Stimulated activated CD4-positive, alpha-beta T cell treated with anti-CD3 and anti-CD28 coated beads, Interleukin-1b, Interleukin-23, amount 100 ng/mL, for 1 hour (primary cell): ENCODE measurements at places on chromosomes 12 and 14.

- DNase-seq = no peak
These were observed 130.8 kb upstream of the EGLN3 start for GRCh38 chr14:34081576-34082136.

GRCh38 chr14:89428546-89429198, 11.6 kb upstream of the FOXN3 start:
- no peak for DNase-seq

DNA sequence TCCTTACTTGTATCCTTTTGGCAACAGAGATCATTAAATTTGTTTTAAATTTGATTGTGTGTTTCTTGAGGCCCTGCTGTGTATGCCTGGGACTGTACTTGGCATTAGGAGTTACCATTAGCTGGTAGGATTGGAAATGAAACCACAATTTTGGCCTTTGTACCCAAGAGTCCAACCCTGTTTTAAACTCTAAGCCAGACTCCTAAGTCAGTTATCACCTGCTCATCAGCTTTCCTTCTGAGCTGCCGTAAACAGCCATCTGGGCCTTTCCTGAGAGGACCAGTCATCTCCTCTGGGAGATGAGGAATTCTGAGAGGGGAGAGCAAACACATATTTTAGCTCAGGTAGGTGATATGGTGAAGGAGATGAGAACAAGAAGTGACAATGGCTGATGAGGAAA, 74.3 kb upstream of the SRSF5 start:
- no peak for DNase-seq

- no peak for DNase-seq
These were observed 10.9 kb downstream of the CTDSP2 start for GRCh38 chr12:57835366-57836288.

DNA sequence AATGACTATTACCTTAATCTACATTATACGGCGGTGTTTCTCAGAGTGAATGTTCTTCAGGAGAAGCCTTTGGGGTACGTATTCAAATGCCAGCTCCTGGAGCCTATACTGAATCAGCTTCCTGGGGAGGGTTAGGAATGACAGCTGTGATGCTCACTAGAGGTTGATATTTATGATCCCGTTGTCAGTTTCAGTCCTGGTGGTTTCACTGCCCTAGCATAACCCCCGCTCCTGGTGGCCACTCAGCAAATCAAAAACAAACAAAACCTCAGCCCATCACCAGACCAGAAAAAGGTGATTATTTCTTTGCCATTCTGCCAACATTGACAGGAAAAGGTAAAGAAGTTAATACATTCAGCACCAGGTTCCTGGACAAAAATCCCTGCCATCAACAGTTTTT, 136.5 kb upstream of the CRY1 start:
- DNase-seq = no peak
